Astrocyte of the hippocampus (primary cell): ENCODE measurements at places on chromosomes 1 and 21.

GRCh38 chr1:217106231-217106901 is 383.1 kb upstream of the ESRRG start:
- DNase-seq, result peak; percentile 63

- no peak for DNase-seq
Measured at GRCh38 chr1:53469373-53469772, 10.2 kb downstream of the DMRTB1 start.

DNA sequence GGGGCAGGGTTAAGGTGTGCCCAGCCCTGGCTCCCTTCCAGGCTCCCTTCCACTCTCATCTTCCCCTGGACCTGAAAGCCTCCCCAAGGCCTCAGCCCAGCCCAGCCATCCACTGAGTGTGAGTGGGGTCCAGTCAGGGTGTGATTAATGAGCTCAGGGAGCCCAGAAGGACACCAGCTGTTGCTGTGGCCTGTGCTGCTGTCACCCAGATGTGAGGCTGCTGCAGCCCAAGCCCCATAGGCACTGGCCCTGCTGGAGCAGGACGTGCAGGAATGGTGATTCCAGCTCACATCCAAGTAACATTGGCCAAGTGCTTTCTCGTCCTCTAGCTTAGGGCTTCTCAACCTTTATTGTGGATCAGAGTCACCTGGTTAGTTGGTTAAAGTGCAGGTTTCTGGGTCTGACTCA is 77.6 kb downstream of the EPHB2 start:
- peak; percentile 42 for DNase-seq

DNA sequence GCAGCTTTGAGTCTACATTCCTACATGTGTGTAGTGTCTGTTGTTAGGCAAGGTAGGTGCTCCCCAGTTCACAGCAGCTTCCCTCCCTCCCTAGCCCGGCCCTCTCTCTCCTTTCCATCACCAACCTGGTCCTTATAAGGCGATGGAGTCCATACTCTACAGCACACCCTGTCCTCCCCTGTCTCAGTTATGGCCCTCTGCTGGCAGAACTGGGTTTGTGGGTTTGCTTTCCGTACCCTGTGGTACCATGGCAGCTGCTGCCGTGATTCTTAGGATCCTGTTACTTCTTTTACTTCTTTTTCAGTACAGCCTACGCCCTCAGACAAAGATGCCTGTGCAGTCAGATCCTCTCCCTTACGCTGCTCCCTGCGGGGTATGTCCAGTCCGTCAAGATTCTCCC is 31.7 kb downstream of the AK5 start:
- peak; percentile 4 for DNase-seq

DNA sequence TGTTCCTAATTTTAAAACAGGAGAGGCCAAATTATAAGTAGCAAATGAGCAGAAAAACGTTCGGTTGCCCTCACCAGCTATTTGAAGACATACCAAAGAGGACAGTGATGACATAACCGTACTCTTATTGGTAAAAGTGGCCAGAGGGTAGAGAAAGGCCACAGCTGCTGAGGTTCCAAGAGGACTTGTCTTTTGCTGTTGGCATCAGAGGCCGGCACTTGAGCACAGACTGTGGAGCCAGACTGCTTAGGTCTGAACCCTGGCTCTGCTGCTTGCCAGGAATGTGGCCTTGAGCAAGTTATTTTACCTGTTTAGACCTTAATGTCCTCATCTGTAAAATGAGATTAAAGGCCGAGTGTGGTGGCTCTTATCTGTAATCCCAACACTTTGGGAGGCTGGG is 14.9 kb downstream of the ETV3L start:
- no peak for DNase-seq

GRCh38 chr1:65177457-65177856 is 29.5 kb downstream of the AK4 start:
- DNase-seq, result peak; percentile 80

GRCh38 chr1:113124366-113124765 is 51.4 kb downstream of the LRIG2 start:
- DNase-seq, result peak; percentile 36

DNA sequence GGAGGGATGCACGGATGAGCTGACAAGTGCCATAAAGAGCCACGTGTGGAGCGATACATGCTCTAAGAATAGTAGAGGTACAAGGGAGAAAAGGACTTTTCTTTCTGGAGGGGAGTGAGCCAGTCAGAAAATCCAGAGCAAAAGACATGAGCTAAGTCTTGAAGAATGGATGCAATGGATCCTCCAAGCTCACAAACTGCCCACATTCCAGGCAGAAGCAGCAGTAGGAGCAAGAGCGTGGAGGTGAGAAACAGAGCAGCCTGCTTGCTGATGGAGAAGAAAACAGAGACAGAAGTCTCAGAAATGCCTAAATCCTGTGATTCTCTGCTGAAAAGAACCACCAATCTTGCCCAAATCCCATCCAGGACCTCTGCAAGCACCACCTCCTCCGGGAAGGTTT is 78.2 kb upstream of the RALGPS2 start:
- no peak for DNase-seq

- DNase-seq, result no peak
Measured at GRCh38 chr1:186476264-186477040, 15.5 kb upstream of the PDC start.

GRCh38 chr21:45511661-45512431 is 30.4 kb downstream of the SLC19A1 start:
- no peak for DNase-seq

DNA sequence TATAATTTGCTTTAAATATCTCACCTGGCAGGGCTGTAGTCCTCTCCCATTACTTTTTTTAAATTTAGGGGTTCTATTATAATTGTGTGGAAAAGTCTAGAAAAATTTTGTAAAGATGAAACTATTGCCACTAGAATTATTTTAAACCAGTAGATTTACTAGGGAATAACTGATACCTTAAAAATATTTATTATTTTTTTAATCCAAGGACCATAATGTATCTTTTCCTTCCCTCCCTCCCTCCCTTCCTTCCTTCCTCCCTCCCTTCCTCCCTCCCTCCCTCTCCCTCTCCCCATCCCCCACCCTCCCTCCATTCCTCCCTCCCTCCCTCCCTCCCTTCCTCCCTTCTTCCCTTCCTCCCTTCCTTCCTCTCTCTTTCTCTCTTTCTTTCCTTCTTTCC is 90.5 kb downstream of the DNM3 start:
- no peak for DNase-seq

DNA sequence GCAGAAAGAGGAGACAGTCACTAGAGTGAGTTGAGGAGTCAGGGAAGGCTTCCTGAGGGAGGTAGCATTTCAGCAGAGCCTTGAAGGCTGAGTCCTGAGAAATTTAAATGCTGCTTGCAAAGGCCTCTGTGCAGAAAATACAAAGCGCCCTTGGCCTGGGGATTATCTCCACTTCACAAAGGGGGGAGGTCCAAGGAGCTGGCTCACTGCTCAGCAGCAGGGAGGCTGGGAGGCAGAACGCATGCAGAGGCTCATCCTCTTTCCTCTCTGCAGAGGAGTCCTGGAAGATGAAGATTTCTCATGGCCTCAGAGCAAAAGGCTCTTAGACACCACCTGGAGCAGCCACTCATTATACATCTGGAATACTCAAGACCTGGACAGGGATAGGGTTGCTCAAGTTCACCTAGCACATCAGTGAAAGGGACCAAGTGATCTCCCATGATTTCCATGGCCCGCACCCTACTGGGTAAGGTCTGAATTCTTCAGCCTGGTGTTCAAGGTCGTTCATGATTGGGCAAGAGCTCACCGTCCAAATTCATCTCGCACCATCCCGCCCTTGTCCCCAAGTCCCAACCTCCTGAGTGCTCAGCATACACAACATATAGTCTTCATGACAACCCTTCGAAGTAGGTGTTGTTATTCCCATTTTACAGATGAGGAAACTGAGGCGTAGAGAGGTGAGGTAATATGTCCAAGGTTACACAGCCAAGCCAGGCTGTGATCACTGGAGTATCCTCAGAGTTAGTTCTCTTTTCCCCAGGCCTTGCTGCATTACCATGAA is 9.0 kb downstream of the SLC1A7 start:
- DNase-seq, result no peak

DNA sequence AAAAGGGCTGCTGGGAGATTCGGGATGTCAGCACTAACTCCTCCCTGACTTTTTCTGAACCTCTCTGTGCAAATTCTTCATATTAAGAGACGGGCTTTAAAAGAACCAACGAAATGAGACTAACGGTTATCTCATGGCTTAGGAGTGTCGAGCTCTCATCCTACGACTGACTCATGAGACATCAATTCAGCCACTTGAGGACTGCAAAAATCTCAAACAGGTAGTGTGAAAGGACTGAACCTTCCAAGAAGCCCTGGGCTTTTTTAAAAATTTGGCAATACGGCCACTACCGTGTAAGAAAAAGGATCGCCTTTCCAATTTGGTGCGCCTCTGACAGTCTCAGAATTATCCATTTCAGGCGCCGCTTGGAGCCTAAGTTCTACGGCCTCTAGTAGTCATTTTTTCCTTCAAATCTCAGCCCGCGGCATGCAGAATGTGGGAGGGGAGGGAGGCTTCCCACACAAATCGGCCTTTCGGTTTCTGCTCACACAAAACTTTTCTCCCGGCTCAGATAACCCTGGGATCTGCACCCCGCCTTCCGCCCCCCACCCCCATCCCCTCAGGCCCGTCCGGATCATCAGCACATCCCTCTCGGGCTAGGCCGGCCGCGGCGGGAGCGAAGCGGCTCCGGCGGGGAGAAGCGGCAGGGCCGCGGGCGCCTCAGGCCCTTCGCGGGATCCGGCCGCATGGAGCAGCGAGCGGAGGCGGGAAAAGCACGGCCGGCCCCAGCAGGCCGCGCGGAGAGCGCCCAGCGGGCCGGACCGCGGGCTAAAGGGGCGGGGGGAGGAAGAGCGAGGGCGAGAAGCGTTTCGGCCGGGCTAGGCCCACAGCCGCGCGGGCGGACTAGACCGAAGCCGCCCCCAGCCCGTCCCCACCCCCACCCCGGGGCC is 618 bp downstream of the HNRNPR start:
- DNase-seq, result peak; percentile 73

GRCh38 chr21:44865561-44866280 is 7.8 kb downstream of the PTTG1IP start:
- no peak for DNase-seq

GRCh38 chr21:26473471-26473870 is 99.6 kb downstream of the CYYR1 start:
- no peak for DNase-seq

- DNase-seq, result no peak
Measured at GRCh38 chr1:205858141-205858961, 8.4 kb upstream of the PM20D1 start.

GRCh38 chr1:244730153-244730933 is 77.4 kb downstream of the DESI2 start:
- peak; percentile 76 for DNase-seq

GRCh38 chr1:59364037-59364436 is 67.1 kb downstream of the FGGY start:
- DNase-seq, result no peak

DNA sequence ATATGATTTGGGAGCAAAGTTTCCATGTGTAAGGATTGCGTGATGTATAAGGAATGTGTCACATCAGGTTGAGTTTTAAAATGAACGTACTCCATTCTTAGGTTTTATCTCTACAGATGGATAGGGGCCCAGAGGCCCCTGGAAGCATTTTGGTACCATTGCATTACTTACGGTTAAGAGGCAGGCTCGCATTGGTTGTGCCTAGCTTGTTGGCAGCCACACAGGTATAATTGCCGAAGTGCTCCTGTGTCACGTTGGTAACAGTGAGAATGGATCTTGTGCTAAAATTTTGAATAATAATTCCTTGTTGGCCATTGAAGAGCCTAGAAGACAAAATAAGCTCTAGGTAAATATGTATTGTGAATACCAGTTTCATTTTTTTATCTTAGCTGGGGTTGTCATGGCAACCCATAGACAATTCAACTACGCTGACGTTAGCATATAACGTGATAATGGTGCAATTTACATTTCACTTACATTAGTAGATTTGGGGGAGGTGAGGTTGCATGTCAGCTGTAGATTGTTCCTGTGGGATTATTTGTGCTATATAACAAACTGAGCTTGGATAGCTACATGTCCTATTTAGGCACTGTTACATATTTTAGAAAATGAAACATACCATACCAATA is 511.9 kb upstream of the ZRANB2 start:
- no peak for DNase-seq

GRCh38 chr1:185166106-185166505 is 9.1 kb downstream of the SWT1 start:
- DNase-seq, result no peak

DNA sequence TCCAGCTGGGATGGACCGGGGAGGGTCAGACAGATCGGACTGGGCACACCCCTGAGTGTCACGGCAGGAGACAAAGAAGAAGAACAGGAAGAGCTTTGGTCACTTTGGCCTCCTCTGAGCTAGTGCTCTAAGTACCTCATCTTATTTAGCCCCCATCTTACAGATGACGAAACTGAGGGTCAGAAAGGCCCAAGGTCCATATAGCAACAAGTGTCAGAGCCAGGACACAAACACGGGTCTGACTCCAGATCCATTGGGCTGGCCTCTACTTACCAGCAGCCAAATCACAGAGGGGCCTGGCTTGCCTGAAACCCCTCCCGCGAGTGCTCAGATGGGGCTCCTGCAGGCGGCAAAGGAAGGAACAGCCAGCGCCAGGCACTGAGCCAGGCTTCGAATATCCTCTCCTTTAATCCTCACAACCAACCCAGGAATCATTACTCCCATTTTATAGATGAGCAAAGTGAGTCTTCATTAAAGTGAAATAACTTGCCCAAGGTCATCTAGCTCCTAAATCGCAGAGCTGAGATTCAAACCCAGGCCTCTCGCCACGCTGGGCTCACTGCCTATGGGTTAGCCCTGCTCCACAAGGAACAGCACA is 25.7 kb upstream of the SELENON start:
- DNase-seq, result no peak

GRCh38 chr1:240414237-240414636 is 197.7 kb downstream of the GREM2 start:
- no peak for DNase-seq

DNA sequence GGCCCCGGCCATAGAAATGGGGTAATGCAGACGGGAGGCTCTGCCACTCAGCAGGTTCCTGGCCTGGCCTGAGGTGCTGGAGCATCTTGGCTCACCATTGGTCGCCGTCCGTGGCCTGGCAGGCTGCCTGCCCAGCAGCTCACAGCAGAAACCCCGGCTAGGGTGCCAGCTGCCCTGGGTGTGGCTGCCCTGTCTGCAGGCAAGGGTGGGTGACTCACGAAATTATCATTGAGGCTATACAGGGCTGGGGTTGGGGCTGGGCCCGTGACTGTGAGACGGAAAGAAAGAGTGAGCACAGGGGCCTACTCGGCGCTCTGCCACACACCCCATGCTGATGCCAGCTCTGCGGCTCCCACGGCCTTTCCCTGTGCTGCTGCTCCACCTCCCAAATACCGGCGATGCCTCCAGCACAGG is 8.0 kb upstream of the PKP1 start:
- peak; percentile 93 for DNase-seq
